ENCODE measurements at places on chromosomes 3 and 15.
A peak's percentile ranks its signal among the peaks of the same experiment; 100 is the strongest.

DNA sequence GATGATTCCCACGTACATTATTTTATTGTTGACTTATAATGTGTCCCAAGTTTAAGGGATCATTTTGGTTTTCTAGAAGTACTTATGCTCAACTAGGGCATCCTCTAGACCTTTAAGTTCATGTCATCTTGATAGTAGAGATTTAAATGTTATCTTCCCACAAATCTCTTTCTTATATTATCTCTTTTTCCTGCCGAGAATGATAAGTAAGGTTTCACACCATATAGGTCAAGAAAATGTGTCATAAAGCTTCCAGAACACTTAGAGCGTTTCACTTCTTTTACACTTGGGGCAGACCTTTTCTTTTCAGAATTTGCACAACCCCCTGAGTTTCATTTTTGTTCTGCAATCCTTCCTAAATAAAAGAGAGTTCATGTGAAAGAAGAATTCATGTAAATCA is 142.0 kb upstream of the CBLB start:
- no peak for DNase-seq

- no peak for DNase-seq
These were observed 44.2 kb upstream of the ATG7 start for GRCh38 chr3:11228041-11228440.

DNA sequence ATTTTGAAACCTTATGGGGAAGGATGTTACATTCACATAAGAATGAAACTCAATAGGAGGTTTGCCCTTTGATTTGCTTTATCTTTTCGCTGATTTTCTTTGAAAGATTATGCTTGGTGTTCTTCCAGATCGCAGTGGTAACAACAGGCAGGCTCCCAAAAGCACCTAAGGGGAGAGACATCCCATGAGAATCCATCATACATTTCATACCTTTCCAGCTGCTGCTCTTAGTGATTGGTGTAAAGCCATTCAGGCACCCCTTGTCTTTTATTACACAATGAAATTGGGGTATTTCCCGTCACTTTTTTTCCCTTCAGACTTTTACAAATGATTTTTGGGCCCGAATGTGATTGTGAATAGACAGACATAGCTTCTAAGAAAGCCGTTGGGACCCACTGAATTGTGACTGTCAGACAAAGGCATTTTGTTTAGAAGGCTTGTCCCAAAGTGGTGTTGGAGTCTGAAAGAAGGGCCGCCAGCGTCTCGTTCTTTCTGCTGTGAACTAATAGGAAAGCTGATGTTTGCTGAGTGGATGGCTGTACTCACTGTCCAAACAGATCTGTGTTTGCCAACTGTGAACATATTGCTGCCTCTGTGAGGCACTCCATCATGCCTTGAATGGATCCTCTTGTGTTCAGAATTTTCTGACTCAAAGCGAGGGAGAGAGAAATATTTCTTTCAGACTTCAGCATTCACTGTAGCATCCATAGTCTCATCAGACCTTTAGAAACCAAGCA is 164.3 kb downstream of the FNDC3B start:
- DNase-seq: peak; percentile 63

DNA sequence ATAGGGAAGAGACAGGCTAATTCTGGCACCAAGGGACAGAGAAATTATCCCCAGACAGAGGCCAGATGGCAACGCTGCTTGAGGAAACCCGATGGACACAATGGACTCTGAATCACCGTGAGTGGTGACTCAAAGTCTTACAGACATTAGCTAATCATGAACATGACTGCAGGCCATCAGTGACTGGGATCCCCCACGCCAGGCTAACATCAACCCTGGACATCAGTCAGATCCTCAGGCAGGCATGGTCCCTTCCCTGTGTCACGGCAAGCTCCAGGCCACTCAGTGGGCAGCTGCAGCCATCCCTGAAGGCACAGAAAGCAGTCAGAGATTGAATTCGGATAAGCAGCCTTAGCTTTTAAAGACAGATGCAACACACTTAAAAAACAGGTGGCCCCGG is 23.8 kb upstream of the OXTR start:
- DNase-seq: no peak

- peak; percentile 7 for DNase-seq
These were observed 130.6 kb upstream of the FHIT start for GRCh38 chr3:61381745-61382392.

GRCh38 chr3:48885753-48886152 is 12.9 kb downstream of the SLC25A20 start:
- DNase-seq: no peak

- DNase-seq: no peak
These were observed 129.9 kb upstream of the HES1 start for GRCh38 chr3:194005930-194006501.

DNA sequence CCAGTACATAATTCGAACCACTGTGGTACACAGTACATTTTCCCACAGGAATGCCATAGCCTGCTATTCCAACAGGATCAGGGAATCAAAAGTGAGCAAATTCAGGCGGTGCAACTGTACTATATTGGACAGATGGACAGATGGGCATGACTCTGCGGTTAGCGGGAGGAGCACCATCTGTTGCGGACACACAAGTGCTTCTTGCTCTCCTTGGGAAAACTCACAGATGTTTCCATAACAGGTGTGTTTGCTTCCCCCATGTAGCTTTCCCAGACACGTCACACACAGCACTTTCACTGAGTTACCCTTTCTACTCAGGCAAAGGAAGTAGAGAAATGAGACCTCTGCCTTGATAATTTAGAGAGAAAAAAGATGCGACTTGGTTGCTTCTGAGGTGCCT is 325.1 kb upstream of the THBS1 start:
- no peak for DNase-seq

- DNase-seq: no peak
These were observed 270.0 kb upstream of the PEX5L start for GRCh38 chr3:180306691-180307090.

DNA sequence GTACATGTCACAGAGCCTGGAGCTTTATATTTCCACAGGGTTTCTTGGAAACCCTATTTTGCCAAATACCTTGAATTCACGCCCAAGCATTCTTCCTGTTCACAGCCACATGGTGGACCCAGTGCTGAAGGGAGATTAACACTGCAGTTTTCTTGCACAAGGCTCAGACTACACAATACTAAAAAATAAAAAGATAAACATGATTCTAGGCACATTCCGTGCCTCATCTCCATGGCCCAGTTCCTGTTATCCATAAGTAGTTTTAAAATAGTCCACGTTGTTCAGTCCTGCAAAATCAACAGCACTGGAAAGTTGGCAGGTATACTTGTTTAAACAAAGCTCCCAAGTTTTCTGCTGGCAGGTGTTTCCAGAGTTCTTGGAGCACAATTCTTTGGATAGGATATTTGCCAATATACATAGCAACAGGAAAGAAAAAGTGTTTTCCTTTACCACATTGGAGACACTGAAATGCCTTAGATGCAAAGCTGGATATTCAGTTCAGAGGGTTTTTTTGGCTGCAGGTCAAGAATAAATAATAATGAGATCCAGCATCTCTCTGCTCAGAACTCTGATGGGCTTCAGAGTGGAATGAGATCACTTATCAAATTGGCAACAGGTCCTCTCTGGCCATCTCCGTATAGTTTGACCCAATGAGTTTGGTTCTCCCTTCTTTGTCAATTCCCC is 88.1 kb upstream of the TGFBR2 start:
- peak; percentile 81 for DNase-seq

DNA sequence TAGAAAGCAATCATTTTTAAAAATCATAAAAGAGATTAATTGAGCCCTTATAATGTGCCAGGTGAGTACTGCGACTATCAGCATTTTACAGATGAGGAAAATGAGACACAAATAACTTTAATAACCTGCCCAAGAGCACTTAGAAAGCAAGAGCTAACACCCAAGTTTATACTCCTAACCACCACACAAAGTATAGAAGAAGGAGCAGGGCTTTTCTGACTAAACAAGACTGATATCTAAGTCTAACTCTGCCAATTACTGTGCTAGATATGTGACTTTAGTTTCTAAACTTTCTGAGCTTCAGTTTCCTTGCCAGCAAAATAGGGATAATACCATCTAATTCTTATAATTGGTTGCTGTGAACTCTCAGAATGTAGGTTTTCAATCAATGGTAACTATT is 47.7 kb downstream of the TNIK start:
- no peak for DNase-seq

- DNase-seq: no peak
These were observed 3.8 kb downstream of the TYRO3 start for GRCh38 chr15:41562784-41563198.

GRCh38 chr3:77562089-77562488 is 522.2 kb downstream of the ROBO2 start:
- no peak for DNase-seq

- DNase-seq: no peak
These were observed 36.6 kb upstream of the STT3B start for GRCh38 chr3:31495971-31496665.

GRCh38 chr3:167409611-167410010 is 29.5 kb upstream of the ZBBX start:
- DNase-seq: no peak

- DNase-seq: no peak
These were observed 90.0 kb downstream of the ST6GAL1 start for GRCh38 chr3:187020376-187020775.

DNA sequence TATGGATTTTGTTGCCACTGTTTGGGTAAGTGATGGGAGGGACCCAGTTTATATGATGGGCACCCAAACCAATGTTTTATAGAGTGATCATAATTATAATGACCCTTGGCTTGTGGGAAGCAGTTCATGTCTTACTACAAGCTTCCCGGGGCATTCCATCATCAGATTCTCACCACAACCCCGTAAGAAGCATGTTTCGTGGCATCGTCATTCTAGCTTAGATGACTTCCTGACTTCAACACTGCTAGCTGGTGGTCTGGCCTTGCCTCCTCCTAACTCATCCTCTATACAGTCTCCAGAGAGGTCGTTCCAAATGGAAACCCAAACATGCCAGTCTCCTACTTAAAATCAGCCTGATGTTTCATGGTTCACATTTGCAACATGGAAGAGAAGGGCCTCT is 226.9 kb downstream of the ADAMTS9 start:
- no peak for DNase-seq

GRCh38 chr15:92861742-92862141 is 38.4 kb upstream of the CHD2 start:
- no peak for DNase-seq

DNA sequence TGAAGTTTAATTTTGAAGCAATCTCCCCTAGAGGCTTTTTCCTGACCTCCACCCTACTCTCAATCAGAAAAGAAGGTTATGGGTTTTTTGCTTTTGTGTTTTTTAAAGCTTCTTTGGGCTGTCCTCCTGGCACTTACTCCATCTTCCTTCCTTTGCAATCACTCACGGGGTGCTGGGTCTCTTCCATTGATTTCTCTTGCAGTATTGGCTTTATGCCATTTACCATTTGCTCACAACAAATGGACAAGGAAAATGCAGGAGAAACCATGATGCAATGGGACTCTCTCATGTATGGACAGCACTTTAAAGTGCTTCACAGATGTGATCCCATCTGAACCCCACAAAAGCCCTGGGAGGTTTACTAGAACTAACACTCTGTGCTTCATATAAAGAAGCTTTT is 57.5 kb downstream of the SST start:
- DNase-seq: peak; percentile 12

- no peak for DNase-seq
These were observed 189.7 kb downstream of the CDIN1 start for GRCh38 chr15:36769098-36769497.
